Stimulated activated CD8-positive, alpha-beta memory T cell treated with anti-CD3 and anti-CD28 coated beads, Interleukin-15, amount 100 ng/mL, for 4 hours (primary cell): ENCODE measurements at places on chromosomes 4 and X.

DNA sequence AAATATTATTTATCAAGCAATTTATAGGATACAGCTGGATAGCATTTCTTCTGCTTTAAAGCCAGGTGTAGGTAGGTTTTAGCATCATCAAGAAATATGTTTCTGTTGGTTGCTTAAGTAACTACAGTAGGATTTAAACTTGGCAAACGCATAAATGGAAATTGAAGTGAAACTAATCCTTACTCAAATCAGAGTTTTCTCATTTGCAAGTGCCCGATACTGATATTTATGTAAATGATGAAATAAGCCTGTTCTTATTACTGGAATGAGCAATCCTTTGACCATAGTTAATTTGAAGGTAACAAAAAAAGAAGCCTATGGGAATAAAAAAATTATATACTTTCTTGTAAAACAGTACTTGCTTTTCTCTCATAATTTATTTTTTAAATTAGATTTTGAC, 23.2 kb upstream of the PIGA start:
- no peak for DNase-seq

DNA sequence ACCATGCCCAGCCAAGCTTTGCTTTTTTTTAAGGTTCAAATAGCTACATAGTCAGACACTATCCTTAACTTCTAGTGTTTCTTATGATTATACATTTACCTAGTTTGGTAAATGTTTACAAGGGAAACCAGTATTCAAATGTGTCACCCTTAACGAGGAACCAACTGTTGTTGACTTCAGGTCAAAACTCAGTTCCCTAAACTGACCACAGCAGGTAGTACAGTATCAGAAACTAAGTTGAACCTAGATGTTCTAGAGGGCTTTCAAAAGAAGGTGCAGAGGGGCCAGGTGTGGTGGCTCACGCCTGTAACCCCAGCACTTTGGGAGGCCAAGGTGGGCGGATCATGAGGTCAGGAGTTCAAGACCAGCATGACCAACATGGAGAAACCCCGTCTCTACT, 11.3 kb downstream of the GPC4 start:
- no peak for DNase-seq

- DNase-seq = no peak
Measured at GRCh38 chr4:25966171-25966570, 52.2 kb downstream of the SMIM20 start.

GRCh38 chr4:21411086-21411485, 537.5 kb downstream of the KCNIP4 start:
- no peak for DNase-seq

- DNase-seq = no peak
Measured at GRCh38 chr4:14928035-14928434, 74.2 kb upstream of the CPEB2 start.

- DNase-seq = no peak
Measured at GRCh38 chrX:46326161-46326560, 219.1 kb downstream of the ZNF674 start.

DNA sequence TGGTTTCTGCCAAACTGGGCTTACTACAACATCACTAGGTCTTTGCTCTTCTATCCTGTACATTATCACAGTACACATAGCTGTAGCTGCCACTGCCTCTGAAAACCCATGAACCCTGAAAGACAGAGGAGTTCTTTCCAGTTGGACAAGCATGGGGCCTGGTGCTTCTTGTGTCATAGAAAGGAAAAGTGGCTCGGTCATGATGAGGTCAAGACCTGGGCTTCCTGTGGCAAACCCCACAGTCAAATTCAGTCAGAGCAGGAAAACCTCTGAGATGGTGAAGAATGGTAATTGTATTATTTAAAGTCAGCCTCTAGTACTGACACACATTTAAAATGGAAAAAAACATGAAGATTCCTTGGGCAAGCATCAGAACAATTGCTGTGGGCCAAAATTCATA, 133.3 kb upstream of the PRPS2 start:
- no peak for DNase-seq

DNA sequence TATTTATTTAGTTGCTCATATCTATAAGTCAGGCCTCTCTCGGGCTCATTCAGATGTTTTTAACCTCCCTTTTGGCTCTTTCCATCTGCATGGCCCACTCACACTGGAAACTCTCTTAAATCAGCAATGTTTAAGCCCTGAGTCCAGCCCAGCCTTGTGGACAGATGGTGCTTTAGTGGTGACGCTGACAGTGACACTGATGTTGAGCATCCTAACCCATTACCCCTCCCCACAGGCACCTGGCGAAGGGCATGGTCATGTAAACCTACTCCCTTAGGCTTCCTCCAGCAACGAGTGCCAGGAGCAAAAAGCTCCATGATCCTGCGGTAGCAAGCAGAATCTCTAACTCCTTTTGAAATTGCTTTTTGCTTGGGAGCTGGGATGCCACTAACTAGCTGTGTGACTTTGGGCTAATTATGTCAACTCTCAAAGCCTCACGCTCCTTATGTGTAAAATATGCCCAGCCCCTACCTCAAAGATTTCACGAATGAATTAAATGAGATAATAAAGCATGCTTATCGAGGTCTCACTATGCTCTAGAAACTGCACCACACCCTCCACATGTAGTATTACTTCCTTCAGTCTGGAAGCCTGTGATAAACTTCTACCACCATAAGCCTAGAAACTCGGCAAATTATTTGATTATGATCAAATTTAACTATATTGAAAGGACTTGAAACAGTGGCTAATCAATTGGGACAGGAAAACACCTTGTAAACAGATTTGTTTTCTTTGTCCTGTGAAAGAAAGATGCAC, 569.4 kb downstream of the BCOR start:
- no peak for DNase-seq

- DNase-seq = no peak
Measured at GRCh38 chr4:16155528-16156169, 70.6 kb downstream of the TAPT1 start.

DNA sequence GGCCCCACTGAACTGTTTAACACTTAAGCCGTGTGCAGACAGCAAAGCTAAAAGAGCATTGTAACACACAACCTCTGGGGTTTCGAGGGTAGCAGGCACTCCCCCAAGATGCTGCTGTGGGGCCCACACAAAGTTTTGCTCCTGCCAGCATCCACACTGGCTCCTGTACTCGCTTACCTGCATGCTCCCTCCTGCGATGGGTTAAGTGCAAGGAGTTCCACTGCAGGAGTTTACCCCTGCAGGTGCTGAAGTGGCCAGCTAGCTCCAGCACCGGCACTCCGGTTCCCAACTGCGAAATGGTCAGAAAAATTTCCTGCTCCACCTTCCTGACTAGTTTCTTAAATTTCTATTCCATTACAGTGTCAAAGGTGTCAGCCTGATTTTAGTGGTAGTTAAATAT, 443.5 kb downstream of the PCDH10 start:
- DNase-seq = no peak

DNA sequence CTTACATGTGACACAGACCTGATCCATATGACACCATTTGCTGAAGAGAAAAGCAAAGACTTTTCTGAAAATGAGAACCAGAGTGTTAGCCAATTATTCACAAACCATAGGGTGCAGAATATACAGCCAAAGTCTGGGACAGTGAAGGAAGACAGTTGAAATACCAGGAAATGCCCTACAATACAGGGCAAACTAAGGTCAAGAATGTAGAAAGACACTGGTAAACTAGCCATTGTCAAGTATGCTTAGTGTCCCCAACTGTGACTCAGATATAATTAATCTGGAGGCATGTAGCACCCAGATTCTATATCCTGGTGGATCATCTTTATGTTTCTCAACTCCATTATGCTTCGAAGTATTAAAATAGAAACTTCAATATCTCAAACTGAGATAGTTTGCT, 200.9 kb upstream of the FSTL5 start:
- DNase-seq = no peak

DNA sequence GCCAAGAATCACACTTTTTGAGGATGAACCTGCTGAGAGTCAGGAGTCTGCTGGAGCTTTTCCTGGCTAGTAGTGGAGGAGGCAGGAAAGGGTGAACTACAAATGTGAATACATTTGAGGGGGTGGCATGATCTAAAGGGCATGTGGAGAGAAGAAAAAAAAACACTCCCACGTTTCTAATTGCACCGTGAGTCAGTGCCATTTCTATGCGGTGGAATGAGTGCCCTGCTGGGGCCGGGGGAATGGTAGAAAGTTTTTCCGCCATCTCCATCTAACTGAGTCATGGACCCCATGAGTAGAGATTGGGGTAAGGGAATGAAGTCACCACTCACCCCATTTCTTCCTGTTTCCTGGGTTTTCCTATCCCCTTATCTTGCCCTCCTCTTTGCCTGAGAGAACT, 19.8 kb downstream of the BEX3 start:
- DNase-seq = no peak

DNA sequence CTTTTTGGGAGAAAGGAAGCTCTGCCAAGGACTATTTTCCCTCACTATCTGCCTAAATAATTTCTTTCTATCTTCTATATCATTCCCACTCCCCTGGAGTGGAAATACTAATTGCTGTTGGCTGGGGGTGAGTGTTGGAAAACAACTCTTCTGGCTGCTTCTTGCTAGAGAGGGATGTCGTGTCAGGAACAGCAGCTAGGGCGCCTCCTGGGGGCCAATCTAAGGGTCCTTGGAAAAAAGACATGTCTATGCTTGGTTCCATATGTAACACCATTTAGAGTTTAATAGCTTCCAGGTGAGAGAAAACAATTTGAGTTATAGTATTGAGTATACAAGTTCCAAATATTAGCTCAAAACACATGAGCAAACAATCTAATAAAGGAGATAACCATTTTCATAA, 111.3 kb downstream of the MAGEE1 start:
- no peak for DNase-seq

DNA sequence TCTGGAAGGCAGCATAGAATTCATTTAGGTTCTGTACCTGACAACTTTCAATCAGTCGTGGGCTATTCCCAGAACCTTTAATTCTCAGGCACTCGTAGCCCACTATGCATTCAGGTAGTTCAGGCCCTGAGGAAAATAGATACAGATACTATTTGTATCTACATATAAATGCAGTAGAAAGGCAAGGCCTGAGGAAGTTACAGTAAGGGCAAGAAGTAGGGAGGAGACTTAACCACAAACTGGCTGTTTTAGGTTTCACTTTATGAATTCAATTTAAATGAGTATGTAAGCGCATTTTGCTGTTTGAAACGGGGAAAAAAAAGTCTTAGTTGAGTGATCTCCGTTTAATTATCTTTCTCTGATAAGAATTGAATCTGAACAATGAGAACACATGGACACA, 529.4 kb upstream of the ATOH1 start:
- no peak for DNase-seq
